ENCODE measurements at places on chromosomes 2 and 18.
A peak's percentile ranks its signal among the peaks of the same experiment; 100 is the strongest.

DNA sequence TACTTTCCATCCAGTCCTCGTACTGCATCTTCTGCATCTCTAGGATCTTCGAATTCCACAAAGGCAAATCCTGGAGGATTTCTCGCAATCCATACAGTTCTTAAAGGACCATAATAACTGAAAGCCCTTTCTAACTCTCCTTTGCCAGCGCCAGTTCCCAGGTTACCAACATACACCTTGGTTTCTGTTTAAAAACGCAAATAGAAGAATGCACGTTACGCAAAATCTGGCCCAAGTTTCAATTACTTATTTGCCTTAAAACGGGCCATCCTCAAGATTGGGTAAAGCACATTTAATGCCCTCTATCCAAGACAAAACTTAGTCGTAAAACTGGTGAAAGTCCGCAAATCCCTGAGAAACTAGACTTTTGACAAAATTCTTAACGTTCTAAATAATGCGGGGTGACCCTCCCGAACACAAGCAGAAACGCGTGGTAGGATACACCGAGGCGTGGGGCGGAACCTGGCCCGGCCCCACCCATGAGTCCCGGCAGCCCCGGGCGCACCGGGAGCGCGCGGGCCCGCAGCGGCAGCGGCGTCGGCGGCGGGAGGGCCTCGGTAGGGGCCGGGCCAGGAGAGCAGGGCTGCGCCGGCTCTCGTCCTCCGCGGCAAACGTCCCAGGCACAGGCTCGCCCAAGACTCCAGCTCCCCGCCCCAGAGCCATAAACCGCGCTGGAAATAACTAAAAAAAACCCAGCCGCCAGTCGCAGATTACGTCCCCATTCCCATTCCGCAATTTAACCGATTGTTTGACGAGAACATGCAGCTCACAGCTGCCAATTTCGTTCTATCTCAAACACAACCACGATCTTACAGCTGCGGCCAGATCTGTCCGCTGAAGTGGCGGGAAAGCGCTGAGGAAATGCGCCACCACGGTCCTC lies 910 bp downstream of the SRSF7 start:
- DNase-seq, result no peak

- DNase-seq, result no peak
These were observed at the start of gene DOCK10 for GRCh38 chr2:225041851-225042799. DOCK10 (minus strand) TSS chr2:225042468; CDS start chr2:225042374, 94 bp downstream.

DNA sequence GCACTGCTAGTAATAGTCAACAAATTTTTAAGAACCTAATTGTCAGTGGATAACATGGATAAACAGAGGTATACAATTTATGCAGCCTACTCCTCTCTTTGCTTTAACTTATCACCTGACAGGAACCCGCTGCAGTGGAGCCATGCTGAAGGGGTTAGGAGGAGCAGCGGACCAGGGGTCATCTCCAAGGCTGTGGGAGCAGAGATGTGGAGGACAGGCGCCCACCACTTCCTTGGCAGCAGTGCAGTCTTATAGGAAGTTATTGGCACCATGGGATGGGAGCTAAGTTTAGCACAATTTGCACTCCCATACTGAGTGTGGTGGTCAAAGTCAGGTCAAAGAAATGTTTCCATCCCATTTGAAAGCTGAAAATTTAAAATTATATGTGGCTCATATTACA lies 35.6 kb downstream of the HDLBP start:
- DNase-seq, result no peak

- no peak for DNase-seq
These were observed 111.8 kb downstream of the CERS6 start for GRCh38 chr2:168567836-168568235.

GRCh38 chr18:46373791-46374190 lies 269.6 kb downstream of the HAUS1 start:
- DNase-seq, result no peak

GRCh38 chr2:160245614-160246155 lies 45.6 kb upstream of the ITGB6 start:
- DNase-seq, result no peak

- DNase-seq, result no peak
These were observed 141.9 kb upstream of the RBMS1 start for GRCh38 chr2:160635488-160635887.

- DNase-seq, result peak; percentile 93
These were observed 160.7 kb upstream of the ZSWIM2 start for GRCh38 chr2:187009483-187010239.

- DNase-seq, result no peak
These were observed 48.2 kb downstream of the ADI1 start for GRCh38 chr2:3470856-3471737.

DNA sequence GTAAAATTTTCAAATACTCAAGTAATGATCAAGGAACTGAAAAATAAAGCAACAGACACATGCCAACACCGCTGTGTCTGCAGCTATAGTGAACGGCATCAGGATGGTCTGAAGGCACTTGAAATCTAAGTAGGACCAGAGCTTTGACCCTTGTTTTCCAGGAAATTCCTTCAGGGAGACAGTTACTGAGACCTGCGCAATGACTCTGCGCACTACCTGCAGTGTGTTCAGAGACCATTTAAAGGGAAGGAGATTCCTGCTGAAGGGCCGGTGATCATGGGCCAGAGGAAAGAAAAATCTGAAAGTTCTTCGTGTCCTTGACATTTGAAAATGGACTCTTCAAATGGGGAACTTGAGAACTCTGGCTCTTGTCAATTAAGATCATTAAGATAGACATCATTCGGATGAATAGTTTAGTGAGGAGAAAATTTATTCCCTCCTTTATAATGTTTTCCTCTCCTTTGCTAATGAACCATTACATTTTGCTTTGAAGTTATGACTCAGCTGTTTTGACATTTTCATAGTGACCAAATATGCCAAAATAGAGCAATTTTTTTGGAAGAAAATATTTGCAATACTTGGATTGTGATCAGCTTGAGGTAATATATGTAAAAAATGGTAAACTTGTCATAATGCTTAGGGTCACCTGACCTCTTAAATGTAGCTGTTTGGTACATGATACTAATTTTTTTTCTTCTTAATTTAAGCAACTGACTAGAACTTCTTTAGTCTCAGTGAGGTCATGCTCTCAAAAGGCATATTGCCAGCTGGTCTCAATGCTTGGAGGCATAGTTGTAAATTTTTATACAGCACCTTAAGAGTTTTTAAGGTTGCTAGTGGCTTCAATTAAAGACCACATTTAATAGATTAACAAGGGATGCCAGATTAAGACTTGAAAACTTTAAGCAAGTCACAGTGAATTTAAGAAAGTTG lies 329.3 kb downstream of the ARHGAP15 start:
- no peak for DNase-seq

GRCh38 chr18:32301361-32301760 lies 111.5 kb downstream of the MEP1B start:
- DNase-seq, result no peak
